ENCODE measurements at places on chromosomes 1 and 21.

DNA sequence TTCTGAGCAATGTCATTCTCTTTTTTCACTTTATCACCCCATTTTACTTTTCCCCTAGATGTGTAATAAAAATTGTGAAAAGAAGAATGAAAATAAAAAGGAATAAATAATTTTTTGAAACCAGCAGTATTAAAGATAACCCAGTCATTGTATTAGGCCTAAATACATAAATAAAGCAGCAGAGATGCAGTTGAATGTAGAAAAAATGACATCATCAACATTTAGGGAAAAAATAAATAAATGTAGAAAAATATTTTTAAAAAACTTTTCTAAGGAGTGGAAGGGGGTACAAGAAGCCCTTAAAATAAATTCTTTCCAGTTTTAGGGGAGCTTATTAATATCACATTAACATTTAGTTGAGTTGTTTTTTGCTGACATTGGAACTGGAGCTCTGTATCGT is 15.3 kb upstream of the ENAH start:
- DNase-seq, result no peak

- DNase-seq, result no peak
These were observed 15.8 kb downstream of the APP start for GRCh38 chr21:26154753-26155152.

DNA sequence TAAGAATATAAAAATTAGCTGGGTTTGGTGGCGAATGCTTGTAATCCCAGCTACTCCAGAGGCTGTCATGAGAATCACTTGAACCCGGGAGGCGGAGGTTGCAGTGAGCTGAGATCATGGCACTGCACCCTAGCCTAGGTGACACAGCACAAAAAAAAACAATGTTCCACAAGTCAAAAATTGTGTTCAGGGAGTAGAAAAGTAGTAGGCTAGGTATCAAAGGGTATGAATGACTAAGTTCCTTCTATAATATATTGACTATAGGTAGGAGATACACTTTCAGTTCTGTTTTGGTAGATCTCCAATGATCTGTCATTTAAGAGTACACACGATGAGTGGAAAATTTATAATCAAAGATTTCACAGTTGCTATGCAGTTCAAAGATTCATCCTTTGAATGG is 16.7 kb downstream of the USP48 start:
- no peak for DNase-seq

- DNase-seq, result no peak
These were observed 5.8 kb downstream of the ABCB10 start for GRCh38 chr1:229552732-229553131.

DNA sequence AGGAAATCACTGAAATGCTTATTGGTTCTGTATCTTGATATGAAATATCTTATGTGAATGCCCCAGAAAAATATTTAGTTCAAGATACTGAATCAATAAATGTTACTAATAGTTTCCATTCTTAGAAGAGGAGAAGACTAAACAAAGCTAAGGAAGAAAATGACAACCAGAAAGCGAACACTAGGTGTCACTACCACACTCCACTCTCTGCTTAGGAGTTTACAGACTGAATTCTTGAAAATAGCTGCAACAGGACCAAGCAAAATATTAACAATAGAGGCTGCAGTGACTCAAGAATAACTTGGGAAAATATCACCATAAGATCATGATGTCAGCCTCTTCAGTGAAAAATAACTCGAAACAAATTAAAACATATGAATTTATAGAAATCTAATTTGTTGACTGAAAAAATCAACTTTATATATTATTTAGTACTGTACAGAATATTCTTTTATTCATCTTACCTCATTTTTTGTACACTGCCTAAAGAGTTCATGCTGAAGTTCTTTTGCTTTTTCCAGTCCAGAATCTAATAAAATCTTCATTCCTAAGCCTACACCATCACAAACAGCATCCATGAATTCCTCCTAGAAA is 61.6 kb downstream of the KIF14 start:
- no peak for DNase-seq

All from NCI-H2107 (cell line).